ENCODE measurements at places on chromosomes 1 and 21. TPM values are rescaled to one million over a fixed set of nuclear protein-coding genes. Genes with fewer than 3 reads are reported as not detected.
A peak's percentile ranks its signal among the peaks of the same experiment; 100 is the strongest.

DNA sequence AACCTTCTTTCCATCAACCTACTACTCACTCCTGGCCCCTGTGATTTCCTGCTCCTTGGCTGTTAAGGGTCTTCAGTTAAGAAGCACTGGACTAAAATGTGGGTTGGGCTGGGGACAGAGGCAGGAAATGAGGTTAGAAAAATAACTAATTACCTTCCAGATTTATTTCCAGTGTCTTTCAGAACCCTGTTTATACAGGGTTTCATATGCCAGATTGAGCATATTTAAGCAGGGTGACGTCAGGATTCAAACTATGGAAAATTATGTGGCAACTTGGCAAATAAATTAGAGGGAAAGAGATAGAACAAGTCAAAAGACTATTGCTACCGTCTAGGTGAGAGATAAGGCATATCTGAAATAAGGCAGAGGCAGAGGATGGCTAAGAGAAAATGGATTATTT lies 11.7 kb upstream of the MCOLN3 start:
- DNase-seq: no peak

GRCh38 chr1:224801844-224802490 lies 127.5 kb upstream of the DNAH14 start:
- no peak for DNase-seq

GRCh38 chr1:197268012-197268411 lies at the start of gene CRB1:
Gene CRB1 (plus strand): TSS chr1:197268252. CDS start chr1:197268413, 161 bp downstream.
- DNase-seq: no peak

GRCh38 chr21:41251961-41252642 lies 64.5 kb upstream of the FAM3B start:
- DNase-seq: no peak

The SLC2A1 gene
- 466 TPM for total RNA-seq

The TMEM82 gene
- not detected for total RNA-seq

DNA sequence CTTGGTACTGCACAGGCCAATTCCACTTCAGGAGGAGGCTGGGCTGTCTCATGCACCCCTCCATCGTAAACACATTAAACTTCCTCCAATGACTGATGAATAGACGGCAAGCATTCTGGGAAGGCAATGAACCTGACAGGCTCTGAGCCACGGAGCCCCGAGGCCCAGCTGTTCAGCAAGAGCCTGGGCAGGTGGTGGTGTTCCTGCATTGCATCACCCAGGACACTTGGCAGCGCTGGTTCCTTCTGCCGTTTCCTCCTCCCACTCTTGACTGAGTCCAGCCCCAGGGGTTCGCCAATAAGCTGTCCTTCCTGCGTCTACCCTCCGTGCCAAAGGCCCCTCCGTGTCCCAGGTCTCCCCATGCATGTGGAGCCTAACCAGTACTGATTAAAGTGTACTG lies 109.8 kb downstream of the JAK1 start:
- DNase-seq: no peak

GRCh38 chr1:40708750-40709099 lies 17.2 kb downstream of the NFYC start:
- no peak for DNase-seq

- no peak for DNase-seq
Observed at GRCh38 chr1:202150602-202151001, 6.1 kb upstream of the ARL8A start.

The PLD5 gene
- total RNA-seq: 0.21 TPM

GRCh38 chr1:39406533-39407450 lies 84.6 kb upstream of the BMP8A start:
- DNase-seq: no peak

GRCh38 chr1:109476825-109477224 lies 6.9 kb upstream of the ATXN7L2 start:
- no peak for DNase-seq

DNA sequence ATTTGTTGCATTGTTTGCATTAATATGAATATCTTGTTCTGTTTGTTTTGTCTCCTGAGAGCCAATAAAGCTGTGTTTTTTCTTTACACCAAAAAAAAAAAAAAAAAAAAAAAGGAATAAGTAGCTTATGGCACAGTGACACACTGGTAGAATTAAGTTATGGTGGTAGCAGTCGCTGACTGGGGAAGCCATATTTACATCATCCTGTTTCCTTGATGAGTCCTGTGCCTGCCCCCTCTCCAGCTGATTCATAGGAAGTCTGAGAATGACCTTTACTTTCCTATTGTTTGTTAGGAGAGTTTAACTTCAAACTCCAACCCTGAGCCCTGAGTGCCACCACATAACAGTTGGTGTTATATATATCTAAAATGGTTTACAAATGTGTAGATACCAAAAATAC lies 62.2 kb downstream of the OBSCN start:
- DNase-seq: no peak

- DNase-seq: no peak
Observed at GRCh38 chr1:240004086-240004749, 87.5 kb upstream of the FMN2 start.

- DNase-seq: peak; percentile 74
Observed at GRCh38 chr1:53121319-53122172, 20.9 kb downstream of the SLC1A7 start.

DNA sequence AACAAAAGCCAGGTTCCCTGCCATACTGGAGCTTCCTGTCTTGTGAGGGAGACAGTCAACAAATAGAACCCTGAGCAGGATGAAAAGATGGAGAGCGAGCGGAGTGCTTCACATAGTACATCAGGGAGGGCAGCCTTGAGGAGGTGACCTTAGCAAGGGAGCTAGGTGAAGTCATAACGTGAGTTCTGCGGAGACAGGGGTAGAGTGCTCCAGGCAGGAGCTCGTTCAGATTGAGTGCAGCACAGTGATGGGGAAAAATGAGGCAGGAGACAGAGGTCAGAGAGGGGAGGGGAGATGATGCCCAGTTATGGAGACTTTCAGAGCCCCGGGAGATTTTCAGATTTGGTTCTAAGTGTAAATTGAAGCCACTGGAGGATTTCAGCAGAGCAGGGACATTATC lies 15.3 kb upstream of the CLIC6 start:
- DNase-seq: no peak

The PDE9A gene
- total RNA-seq: 12.0 TPM

The MFAP2 gene
- 7.3 TPM for total RNA-seq

- no peak for DNase-seq
Observed at GRCh38 chr1:7938070-7938469, 2.6 kb downstream of the TNFRSF9 start.

The PPIAL4G gene
- not detected for total RNA-seq

The TSNAX gene
- total RNA-seq: 22.4 TPM

DNA sequence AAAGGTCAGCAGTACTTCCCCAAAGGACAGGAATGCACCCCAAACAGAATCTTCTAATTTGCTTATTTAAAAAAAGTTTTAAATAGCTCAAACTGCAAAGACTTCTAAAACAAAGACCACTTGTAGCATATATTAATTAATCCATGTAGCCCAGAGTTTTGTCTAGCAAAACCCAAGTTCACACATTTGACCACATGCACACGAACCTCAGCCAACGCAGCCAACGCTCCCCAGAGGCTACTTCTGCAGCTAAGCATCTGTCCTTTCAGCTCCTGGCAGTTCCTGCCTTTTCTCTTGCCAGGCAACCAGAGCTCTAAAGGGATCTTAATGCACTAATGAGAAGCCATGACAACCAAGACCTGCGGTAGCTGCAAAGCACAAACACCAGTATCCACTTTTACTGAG lies 89.6 kb downstream of the RERE start:
- no peak for DNase-seq

GRCh38 chr21:32549440-32549839 lies 35.9 kb downstream of the TCP10L start:
- DNase-seq: no peak

DNA sequence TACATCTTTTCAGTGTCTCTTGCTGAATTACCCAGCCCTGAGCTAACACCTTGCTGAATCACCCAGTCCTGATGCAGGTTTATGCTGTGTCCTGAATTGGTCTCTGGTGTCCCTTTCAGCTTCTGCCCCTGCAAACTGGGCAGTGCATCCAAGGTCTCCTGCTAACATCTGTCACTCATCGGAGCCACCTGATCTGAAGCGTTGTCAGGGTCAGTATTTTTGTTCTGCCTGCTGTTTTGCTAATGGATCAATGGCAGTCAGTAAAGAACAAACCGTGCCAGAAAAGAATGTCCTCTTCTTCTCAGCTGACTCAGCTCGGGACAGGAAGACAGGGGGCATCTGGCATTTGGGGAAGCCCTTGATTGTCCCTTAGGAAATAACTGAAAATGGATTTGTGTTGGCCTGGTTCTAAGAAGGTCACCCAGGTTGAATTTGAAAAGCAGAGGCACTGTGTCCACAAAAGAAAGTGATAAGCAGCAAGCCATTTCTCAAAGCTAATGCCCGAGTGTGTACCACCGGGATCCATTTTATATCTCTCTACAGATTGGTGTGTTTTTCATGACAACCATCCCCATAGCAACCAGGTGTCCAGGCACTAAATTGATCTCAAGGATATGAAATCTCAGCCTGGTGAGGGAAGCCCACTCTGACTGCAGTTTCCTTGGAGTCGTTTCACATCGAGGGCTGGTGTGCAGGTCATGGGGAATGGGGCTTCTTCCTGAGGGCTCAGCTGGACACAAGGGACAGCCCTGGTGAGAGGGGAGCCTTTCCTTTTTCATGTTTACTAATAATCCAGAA lies 109.7 kb upstream of the IRF2BP2 start:
- DNase-seq: no peak

DNA sequence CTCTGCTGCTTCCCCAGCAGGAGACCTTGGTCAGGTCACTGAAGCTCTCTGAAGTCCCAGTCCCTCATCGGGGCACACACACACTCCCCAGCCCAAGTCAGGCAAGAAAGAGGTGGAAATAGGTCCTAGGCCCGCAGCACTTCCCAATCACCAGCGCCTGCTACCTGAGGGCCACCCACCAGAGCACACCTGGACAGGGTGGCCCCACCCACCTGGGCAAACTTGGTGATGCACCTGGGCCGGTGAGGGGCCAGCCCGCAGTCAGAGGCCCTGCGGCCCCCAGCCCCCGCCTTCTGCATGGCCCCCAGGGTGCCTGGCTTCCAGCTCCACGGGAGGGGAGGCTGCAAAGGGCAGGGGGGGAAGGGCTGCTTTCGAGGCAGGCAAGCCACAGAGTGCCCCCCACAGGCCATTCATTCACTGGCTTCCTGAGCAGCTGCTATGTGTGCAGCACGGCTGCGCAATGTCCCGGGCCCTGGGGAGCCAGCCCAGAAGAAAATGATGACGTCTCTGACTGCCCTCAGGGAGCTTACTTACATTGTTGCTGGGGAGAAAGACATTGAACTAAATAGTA lies 4.7 kb downstream of the SH2D5 start:
- no peak for DNase-seq

GRCh38 chr1:236341298-236341697 lies 52.8 kb upstream of the EDARADD start:
- no peak for DNase-seq

- DNase-seq: no peak
Observed at GRCh38 chr1:3550511-3551289, 60.6 kb downstream of the MEGF6 start.

GRCh38 chr1:176515310-176515709 lies 52.3 kb downstream of the PAPPA2 start:
- no peak for DNase-seq

DNA sequence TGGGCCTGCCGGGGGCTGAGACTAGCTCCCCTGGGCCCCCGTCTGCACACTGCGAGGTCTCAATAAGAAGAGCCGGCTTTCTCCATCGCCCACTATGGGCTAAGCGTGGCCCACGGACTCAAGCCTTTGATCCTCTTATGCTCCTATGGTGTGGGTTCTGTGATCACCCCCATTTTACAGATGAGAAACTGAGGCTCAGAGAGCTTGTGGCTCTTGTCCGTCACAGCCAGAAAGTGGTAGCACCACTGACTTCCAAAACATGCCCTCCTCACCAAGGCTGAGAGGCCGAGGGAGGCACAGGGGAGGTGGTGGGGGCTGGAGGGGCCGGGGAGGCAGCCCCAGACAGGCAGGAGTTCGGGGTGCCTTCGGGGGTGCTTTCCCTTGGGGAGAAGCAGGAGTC lies 39.0 kb upstream of the CASZ1 start:
- DNase-seq: no peak

- DNase-seq: no peak
Observed at GRCh38 chr1:59565611-59566410, 248.9 kb upstream of the HOOK1 start.

The DDOST gene
- 143 TPM for total RNA-seq

GRCh38 chr1:51906306-51907078 lies 28.0 kb upstream of the NRDC start:
- DNase-seq: no peak

GRCh38 chr1:179954493-179955286 lies at the start of gene CEP350:
Gene CEP350 (plus strand): TSS chr1:179954810. CDS start chr1:179986182, 31,372 bp downstream.
- DNase-seq: peak; percentile 98

DNA sequence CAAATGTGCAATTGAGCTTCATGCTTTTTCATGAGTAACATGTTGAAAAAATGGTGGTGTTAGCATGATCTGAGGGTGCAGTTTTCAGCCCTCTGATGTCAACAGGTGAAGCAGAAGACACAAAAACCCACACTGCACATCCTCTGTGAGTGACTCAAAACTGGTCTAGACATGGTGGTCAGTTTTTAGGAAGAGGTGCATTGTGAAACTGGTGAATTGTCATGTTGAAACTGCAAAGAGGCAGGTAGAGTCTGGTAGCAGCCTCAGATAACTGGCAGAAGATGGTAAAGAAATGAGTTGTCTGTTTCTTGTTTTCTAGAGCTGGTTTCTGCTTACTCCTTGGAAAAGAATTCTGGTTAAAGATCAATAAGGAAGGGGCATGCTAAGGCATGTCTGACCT lies 97.3 kb upstream of the HMCN1 start:
- no peak for DNase-seq

The PROK1 gene
- 0.72 TPM for total RNA-seq

The CASZ1 gene
- total RNA-seq: 229 TPM

The METTL18 gene
- 5.5 TPM for total RNA-seq

The MATN1 gene
- not detected for total RNA-seq

The PPP1R8 gene
- 32.5 TPM for total RNA-seq

DNA sequence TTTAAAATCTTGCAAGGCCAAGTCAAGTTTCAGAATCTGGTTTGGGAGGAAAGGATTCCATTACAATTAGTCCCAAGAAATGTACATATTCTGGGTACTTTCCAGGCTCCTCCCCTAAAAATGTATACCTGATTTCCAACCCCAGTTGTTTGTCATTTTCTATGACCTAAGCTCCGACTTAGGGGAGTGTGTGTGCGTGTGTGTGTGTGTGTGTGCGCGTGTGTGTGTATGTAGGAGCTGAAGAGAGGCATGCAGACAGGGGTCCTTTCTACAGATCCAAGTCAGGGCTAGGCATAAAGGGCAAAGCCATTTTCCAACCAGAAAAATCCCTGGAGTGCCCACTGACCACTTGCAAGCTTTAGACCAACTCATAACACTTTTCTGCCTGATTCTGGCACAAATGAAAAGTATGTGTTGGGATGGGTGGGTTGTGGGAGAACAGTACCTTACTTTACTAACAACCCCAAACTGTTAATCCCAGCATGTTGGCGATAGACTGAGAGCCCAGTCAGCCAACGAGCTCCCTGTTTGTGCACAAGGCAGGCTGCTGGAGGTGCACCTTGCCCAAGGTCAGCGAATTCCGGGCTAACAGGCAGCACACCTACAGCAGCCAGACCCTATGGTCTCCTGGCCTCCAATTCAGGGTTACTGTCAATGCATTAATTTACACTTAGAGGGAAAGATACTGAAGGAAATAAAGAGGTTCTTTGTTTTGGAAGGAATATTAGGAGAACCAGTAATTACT lies 1.7 kb downstream of the TRABD2B start:
- no peak for DNase-seq

GRCh38 chr1:79044974-79045650 lies 38.6 kb upstream of the ADGRL4 start:
- DNase-seq: no peak

The ASAP3 gene
- 68.7 TPM for total RNA-seq

GRCh38 chr1:162732566-162733335 lies 57.8 kb upstream of the HSD17B7 start:
- DNase-seq: no peak

- DNase-seq: no peak
Observed at GRCh38 chr1:14403961-14404645, 194.4 kb upstream of the KAZN start.

Measured in suprapubic skin (tissue), 4 donors.